A549 treated with Mapracorat at 1 μM for 4 hours (cell line): ENCODE measurements at places on chromosomes 3 and 15. TPM values are rescaled to one million over a fixed set of nuclear protein-coding genes. Genes with fewer than 3 reads are reported as not detected.

FOXL2NB gene
- total RNA-seq: 0.63 to 1.4 TPM (median 0.91 TPM) in 5 replicates

NSMCE3 gene
- 13.7 to 15.5 TPM (median 14.5 TPM) in 5 replicates for total RNA-seq

CHST14 gene
- 14.2 to 19.8 TPM (median 18.8 TPM) in 5 replicates for total RNA-seq

ITIH1 gene
- not detected in 5 replicates for total RNA-seq

WDR93 gene
- 0.07 to 0.25 TPM (median 0.19 TPM) in 5 replicates for total RNA-seq

UBL7 gene
- total RNA-seq: 38.5 to 42.7 TPM (median 41.3 TPM) in 5 replicates

CGNL1 gene
- 0.68 to 0.85 TPM (median 0.77 TPM) in 5 replicates for total RNA-seq

SOX14 gene
- not detected in 5 replicates for total RNA-seq

SLC24A1 gene
- total RNA-seq: 3.3 to 4.7 TPM (median 4.4 TPM) in 5 replicates

NME9 gene
- not detected in 5 replicates for total RNA-seq

DAZL gene
- not detected in 5 replicates for total RNA-seq

SLCO2A1 gene
- 0.02 to 0.44 TPM (median 0.15 TPM) in 5 replicates for total RNA-seq

GOLGA8T gene
- total RNA-seq: 0.80 to 2.0 TPM (median 1.6 TPM) in 5 replicates
